ENCODE measurements at places on chromosomes 4 and X.

- peak; percentile 48 for DNase-seq
These were observed at the start of gene FGFR3 for GRCh38 chr4:1792832-1793495. TSS of gene FGFR3 (plus strand) at chr4:1793293. CDS start at chr4:1793935, 642 bp downstream.

DNA sequence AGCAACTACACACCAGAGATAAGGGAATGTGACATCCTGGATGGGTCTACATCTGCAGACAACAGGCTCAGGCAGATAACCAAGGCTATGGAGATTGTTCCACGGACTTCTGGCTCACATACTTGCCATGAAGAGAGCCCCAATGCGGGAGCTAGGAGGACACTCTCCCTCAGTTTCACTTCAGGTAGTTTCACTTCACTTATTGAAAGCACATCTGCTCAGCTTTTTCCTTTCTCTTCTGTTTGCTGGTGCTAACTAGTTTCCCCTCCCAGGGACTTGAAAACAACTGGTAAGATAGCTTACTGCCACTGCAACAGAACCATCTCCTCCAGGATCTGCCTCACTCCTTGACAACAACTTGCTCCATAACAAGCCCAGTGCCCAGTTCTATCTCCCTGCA is 1.4 kb upstream of the CT47C1 start:
- DNase-seq = peak; percentile 37

GRCh38 chr4:99783940-99784339 is 32.7 kb upstream of the DAPP1 start:
- no peak for DNase-seq

GRCh38 chr4:154417373-154417673 is 74.3 kb downstream of the DCHS2 start:
- no peak for DNase-seq

- DNase-seq = no peak
These were observed 16.5 kb downstream of the MCF2 start for GRCh38 chrX:139691493-139691842.
